Cardiac muscle cell (in vitro differentiated cells and primary cell): ENCODE measurements at places on chromosomes 12 and 14.
A peak's percentile ranks its signal among the peaks of the same experiment; 100 is the strongest.

GRCh38 chr12:54060975-54061778, 7.5 kb downstream of the HOXC4 start:
- DNase-seq: no peak

DNA sequence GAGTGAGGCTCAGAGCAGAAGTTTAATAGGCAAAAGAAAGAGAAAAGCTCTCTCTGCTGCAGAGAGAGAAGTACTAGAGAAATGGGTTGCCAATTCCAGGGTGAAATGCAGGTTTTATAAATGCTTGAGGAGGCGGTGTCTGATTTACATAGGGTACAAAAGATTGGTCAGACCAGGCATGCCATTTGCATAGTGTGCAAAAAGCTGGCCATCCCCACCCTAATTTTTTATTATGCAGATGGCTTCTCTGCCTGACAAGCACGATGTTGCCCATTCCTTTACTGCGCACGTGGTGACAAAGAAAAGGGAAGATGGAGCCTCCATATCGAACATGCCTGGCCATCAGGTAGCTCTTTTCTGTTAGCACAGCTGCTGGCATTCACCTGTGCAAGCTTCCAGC, 209.3 kb upstream of the PPFIA2 start:
- no peak for DNase-seq

DNA sequence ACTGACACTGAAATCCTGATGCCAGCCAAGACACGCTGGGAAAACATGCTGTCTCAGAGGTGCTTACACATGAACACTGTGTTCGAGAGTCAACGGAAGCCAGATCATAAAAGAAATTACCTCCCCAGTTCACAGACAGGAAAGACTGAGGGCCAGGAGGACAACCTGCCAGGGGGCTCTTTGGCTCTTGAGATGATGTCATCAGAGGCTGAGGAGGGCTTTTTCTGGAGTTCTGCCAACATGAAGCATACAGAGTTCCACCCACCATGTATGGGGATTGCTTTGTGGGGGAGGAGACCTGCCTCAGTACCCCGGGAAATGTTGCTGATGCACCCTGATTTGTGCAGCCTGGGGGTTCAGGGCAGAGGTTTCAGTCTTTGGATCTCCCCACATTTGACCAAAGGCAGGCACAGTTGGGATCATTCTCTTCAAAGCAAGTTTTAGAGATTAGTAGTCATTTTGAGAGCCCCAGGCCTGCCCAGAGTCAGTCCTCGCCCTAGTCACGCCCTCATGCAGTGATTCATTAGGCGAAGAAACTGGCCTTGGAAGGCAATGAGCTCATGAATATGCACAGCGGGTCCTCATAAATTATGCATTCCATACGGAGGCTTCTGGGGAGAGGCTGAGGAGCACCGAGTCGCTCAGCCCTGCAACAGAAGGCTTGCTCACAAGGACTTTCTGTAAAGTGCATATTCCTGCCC, 34.9 kb upstream of the EML1 start:
- no peak for DNase-seq

GRCh38 chr12:29879606-29880308, 96.0 kb upstream of the TMTC1 start:
- DNase-seq: no peak

- no peak for DNase-seq
Measured at GRCh38 chr14:54127526-54127925, 170.9 kb upstream of the BMP4 start.

GRCh38 chr12:2575245-2575644, 219.5 kb upstream of the FKBP4 start:
- no peak for DNase-seq

GRCh38 chr12:62799766-62800406, 135.1 kb downstream of the PPM1H start:
- no peak for DNase-seq

DNA sequence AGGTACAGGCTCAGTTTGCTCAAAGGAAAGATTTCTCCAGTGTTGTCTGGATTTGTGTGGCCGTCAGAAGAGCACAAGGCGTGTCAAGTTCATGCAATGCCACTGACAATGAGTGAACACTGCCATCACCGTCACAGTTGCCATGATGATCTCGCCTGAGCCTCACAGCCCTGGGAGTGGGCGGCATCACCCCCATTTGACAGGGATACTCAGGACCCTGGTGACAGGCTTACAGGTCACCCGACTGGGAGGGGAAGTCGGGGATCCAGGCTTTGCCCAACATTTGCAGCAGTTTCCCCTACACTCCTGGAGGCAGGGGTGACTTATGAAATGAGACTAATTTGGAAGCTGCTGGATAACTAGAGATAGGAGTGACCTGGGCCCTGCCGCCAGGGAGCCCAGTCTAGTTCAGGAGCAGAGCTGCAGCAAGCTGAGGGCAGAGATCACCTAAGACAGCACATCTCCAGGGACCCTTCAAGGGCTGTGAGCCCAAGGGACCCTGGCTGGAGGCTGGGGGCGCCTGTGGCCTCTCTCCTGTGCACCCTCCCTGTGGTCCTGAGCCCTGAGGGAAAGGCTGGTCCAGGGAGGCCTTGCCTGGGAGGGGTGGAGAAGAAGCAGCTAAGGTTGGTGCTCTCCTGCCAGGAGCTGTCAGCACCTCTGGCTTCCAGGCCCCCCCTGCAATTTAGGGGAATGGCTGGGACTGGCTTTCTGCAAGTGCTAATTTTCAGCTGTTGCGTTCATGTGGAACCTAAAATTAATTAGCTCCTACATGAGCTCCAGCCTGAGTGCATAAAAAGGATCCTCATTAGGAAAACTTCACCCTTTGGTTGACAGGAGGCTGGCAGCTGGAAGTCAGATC, 32.4 kb upstream of the BEGAIN start:
- DNase-seq: no peak

GRCh38 chr12:55736076-55736475, 6.8 kb upstream of the GDF11 start:
- DNase-seq: no peak

- no peak for DNase-seq
Measured at GRCh38 chr14:56759094-56759493, 51.2 kb downstream of the OTX2 start.

GRCh38 chr12:12985817-12986408, 14.2 kb downstream of the HEBP1 start:
- peak; percentile 41 for DNase-seq

DNA sequence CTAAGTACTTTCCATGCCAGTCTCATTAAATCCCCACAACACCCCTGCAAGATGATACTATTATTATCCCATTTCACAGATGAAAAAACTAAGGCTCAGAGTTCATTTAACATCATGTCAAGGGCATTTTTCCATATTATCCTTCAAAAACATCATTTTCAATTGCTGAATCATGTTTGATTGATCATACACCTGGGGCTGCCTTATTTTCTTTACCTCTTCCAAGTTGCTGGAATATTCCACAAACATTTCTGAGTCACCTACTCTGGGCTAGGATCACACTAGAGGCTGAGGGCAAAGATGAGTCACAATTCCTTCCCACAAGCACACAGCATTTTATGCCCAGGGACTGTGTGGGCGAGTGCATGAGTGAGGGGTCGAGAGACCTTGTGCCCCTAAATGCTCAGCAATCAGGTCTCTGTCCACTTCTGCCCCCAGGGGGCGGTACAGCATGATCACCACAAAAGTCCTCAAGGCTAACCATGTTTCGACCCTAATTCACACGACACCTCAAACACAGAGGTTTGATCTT, 14.1 kb upstream of the TMEM119 start:
- DNase-seq: peak; percentile 64

GRCh38 chr12:124779161-124780141, 84.2 kb downstream of the SCARB1 start:
- DNase-seq: no peak

- no peak for DNase-seq
Measured at GRCh38 chr12:24879644-24880043, 69.3 kb downstream of the BCAT1 start.

- DNase-seq: no peak
Measured at GRCh38 chr12:42291680-42292079, 34.2 kb downstream of the ZCRB1 start.

GRCh38 chr12:3085341-3086139, 8.4 kb downstream of the TSPAN9 start:
- no peak for DNase-seq
